ENCODE measurements at places on chromosomes 3 and 15.
A peak's percentile ranks its signal among the peaks of the same experiment; 100 is the strongest.

DNA sequence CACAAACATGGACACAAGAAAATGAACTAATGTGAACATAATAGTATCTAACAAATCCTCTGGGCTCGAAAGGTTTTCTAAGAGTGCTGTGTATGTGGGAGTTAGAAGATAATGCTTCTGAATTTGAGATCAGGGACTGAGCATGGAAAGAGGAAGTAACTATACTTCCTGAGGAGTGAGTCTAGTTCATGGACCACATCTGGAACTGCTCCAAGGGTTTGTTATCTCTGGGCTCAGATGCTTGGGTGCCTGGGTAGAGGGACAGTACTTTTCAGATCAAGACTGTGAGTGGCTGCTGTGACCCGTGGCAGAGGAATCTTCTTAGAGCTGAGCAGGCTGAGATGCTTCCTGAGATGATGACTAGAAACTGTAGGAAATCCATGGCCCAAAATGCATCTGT, 28.5 kb downstream of the TBC1D23 start:
- DNase-seq, result peak; percentile 48

- no peak for DNase-seq
Measured at GRCh38 chr3:46368569-46368968, 2.2 kb upstream of the CCR5 start.

DNA sequence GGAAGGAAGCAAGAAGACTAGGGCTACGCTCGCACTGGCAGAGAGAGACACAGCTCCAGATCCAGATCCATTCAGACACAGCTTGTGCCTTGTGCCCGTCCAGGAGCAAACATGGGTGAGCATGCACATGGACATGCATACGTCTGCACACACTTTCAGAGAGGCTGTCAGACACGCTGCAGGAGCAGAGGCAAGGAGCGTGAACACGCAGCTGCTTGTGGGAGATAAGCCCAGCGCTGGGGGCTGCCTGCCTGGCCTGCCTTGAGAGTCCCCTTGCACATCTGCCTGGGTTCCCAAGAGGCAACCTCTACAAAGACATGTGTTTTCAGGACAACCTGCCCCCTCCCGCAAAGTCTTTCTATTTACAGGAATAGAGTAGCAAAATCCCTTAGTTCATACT, 13.6 kb upstream of the BAHD1 start:
- DNase-seq, result no peak

DNA sequence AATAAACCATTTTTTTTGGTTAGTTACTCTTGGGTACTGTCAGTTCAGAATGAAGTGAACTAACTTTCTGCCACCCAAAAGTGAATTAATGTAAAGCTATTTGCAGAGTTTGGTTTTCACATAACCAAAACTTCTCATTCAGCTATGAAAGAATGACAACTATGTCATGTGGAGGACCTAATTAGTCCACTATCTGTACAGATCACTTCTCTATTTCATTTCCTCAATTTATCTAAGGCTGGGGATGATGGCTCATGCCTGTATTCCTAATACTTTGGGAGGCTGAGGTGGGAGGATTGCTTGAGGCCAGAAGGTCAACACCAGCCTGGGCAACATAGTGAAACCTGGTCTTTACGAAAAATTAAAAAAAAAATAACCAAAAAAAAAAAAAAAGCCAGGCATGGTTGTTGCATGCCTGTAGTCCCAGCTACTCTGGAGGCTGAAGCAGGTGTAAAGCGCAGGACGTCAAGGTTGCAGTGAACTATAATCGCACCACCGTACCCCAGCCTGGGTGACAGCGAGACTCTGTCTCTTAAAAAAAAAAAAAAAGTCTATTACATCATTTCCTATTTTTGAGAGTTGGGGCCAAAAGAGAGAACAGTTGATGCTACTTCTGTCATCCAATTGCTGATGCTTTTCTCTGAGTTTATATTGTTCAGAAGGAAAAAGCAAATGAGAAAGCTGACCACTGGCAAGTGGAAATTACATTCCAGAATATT, 8.7 kb downstream of the HYPK start:
- no peak for DNase-seq

DNA sequence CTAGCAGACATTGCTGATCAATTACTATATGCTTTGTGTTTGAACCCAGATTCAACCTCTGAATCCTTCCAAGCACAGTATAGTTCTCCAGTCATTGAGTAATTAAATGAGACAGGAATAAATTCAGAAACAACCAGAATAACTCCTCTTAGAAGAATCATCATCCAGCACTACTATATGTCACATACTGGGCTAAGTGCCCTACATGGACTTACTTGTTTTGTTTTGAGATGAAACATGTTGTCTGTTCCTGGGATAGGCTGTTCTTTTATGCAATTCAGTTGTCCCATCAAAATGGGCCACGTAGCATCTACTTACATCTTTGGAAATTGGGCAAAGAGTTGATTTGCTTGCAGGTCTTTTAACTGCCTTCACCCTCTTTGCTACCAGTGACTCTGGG, 365.5 kb upstream of the SUCLG2 start:
- DNase-seq, result no peak

- DNase-seq, result no peak
Measured at GRCh38 chr15:92944946-92945521, 44.9 kb downstream of the CHD2 start.

DNA sequence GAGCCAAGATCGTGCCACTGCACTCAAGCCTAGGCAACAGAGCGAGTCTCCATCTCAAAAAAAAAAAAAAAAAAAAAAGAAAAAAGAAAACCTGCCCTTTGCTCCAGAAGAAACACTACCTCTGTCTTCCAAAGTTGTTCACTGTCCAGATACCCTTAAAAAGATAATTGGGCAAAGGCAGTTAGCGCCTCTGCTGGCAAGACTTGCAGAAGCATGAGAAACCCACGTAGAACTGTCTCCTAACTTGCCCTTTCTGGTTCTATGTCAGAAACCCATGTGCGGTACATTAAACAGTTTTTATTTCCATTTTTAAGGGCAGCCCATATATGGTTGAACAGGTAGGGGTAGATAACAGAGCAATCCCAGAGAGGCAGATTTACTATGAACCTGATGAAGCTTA, 1026.4 kb downstream of the ROBO2 start:
- DNase-seq, result no peak

GRCh38 chr3:174409086-174409743, 449.9 kb upstream of the NAALADL2 start:
- DNase-seq, result no peak

DNA sequence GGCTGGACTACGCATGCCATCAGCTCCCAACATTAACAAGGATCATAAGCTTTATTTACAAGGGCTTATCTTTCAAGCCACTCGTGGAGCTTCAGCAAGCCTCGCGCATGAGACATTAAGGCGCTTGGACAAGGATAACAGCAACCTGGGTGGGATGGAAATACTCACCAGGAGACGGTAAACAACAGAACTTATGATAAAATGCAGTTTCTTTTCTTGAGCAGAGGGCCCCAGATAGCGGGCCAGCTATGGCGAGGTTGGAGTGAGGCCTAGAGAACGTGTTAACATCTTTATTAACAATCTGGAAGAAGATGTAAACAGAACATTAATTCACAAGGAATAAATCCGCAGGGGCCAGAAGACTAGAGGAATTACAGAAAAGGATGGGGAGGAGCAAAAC, 158.2 kb downstream of the NTRK3 start:
- DNase-seq, result no peak

DNA sequence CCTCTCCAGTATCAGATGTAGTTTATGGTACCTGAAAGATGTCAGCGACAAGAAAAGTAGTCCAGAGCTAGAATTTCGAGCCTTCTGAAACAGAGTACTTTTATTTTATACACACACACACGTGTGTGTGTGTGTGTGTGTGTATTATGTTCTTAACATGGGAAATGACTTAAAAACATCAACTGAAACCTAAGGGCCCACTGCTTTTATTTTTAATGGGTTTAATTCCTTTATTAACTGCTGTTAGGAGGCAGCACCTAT, 1.9 kb downstream of the TCF12 start:
- DNase-seq, result no peak

DNA sequence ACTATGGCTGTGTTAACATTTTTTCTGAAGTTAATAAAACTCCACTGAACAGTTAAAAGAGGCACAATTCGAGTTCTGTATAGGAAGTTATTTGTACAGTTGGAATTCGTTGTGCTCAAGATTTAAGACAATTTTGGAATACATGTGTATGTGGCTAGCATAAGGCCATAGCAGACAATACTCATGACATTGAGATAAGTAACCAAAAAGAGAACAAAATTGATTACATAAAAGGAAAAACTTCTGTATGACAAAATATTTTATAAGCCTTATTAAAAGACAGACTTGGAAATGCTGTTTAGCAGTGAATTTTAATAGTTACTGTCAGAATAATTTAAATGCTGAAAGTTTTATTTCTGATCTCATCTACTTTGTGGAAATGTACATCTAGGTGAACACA, 17.7 kb upstream of the EDEM1 start:
- DNase-seq, result no peak

GRCh38 chr3:177295116-177295515, 97.8 kb upstream of the TBL1XR1 start:
- no peak for DNase-seq

DNA sequence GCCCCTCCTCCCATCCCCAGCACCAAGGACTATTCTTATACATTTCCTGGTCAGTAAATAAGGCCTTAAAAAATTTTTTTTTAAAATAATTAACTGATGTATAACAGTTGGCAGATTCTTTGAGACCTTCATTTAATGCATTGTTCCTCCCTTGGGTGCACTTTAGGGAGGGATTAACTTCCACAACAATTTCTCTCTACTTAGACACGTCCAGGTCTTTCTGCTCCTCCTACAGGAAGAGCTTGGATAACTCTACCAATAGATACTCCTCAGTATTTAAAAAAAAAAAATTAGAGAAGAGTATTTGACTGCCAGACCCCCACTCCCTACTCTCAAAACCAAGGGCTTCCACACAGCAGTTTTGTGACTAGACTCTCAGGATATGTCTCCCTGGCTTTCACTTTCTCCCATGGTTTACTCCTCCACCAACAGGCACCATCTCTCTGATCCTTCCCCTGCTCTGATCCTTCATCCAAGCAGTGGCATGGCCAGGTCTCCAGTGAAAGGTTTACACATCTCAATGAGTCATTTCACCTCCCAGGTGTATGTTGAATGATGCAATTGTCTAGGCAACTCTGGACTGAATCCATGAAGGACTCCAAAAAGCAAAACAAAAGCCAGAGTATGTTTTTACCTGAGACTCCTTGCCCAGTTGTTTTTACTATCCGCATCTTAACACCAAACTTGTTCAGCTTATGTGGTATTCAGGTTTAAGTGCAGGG, 7.4 kb downstream of the ZIC4 start:
- peak; percentile 55 for DNase-seq

DNA sequence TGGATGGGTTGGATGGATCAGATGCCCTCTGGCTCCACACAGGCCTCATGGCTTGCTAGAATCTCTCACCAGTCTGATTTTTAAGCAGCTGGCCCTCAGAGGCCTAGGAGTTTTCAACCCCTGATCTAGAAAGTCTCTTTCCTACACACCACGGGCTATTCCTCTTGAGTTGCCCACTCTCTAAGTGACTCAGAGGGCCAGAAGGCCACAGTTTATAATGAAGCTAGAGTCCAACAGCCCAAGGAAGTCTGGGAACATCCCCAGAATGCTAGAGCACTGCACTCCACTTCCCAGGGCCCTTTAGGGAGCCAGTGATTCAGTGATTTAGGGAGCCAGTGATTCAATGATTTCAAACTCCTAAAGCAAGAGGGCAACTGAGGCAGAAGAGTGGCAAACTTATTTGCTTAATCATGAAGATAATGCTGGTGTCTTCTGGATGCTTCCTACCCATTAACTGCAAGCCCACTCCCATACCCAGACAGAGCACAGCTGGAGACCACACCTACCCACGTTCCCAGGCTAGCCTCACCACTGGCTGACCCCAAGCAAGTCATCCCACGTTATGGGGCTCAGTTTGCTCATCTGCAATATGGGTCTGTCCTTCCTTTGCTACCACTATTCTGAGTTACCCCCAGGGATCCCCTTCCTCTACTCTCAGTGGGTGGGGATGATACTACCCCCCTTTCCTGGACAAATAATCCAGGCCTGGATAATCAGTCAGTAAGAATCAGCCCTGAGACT, 36.7 kb downstream of the ABTB1 start:
- no peak for DNase-seq

GRCh38 chr15:59439576-59439975, 1.6 kb downstream of the FAM81A start:
- DNase-seq, result no peak

GRCh38 chr3:172604895-172605646, 81.8 kb upstream of the TNFSF10 start:
- DNase-seq, result no peak

GRCh38 chr3:51773529-51774056, 5.4 kb downstream of the IQCF6 start:
- DNase-seq, result no peak

GRCh38 chr3:2921903-2922302, 188.3 kb downstream of the IL5RA start:
- peak; percentile 20 for DNase-seq

GRCh38 chr15:101318839-101319238, 23.8 kb upstream of the SNRPA1 start:
- DNase-seq, result no peak

DNA sequence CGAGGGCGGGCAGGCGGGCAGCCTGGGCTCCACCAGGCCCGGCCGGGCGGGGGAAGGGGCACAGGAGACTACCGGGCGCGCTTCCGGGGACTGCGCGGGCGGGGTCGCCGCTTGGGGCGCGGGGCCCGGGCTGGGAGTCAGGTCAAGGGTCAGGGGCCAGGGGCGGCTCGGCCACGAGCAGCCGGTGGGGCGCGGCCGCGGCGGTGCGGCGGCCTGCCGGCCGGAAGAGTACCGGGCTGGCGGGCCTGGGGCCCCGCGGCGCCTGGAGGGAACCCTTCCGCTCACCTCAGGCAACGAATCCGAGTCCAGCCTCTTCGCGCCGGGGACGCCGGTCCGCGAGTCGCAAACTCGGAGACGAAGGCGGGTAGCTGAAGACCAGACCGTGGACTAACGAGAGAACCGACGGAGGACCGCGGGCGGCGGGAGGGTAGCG, 225 bp downstream of the RHOA start:
- DNase-seq, result peak; percentile 37

- DNase-seq, result peak; percentile 35
Measured at GRCh38 chr3:48428572-48429316, 1.1 kb downstream of the PLXNB1 start.

All from fibroblast of skin of back (primary cell).